ENCODE measurements at places on chromosomes 13 and 19.
A peak's percentile ranks its signal among the peaks of the same experiment; 100 is the strongest.

- DNase-seq: no peak
Observed at GRCh38 chr19:50710094-50710493, 9.5 kb downstream of the SHANK1 start.

DNA sequence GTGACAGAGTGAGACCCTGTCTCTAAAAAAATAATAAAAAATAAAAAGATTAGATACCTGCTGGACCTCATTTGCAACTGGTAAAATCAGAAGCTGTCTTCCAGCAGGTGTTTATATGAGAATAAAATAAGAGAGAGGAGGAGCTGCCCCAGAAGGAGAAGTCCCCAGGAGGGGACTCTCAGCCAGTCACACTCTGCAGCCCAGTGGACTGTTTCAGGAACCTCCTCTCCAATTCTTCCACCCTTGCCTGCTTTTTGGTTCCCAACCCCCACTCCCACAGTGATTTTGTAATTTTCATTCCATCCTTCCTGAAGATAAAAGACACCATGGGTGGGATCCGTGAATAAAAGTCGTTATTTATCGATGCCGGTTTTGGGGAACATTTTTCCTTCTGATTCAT lies 56.9 kb upstream of the TSHZ3 start:
- DNase-seq: no peak

- DNase-seq: no peak
Observed at GRCh38 chr19:34232566-34233481, 21.5 kb upstream of the GARRE1 start.

GRCh38 chr13:40666933-40667621 lies 636 bp upstream of the FOXO1 start:
- peak; percentile 78 for DNase-seq

GRCh38 chr13:26758496-26759157 lies 2.0 kb downstream of the GPR12 start:
- no peak for DNase-seq

GRCh38 chr19:12137221-12137940 lies 2.8 kb downstream of the ZNF20 start:
- DNase-seq: peak; percentile 69

GRCh38 chr13:99913167-99913566 lies 58.4 kb downstream of the ZIC5 start:
- no peak for DNase-seq

GRCh38 chr19:57615346-57615745 lies 1.3 kb downstream of the ZNF134 start:
- no peak for DNase-seq

DNA sequence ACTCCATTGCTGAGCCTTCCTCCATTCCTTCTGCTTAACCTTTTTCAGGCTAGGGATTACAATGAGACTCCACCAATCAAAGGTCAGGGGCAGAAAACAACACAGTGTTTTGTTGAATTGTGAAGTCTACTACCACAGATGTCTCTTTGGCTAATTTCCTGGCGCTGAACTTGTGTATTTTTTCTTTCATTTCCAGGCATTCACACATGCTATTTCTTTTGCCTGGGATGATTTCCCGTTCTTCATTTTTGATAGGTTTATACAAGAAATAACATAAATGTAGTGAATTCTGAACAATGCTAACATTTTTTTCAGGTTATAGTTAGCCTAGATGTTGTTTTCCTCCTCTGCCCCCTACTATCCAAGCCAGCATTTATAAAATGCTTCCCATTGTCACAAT lies 64.3 kb downstream of the OLFM4 start:
- no peak for DNase-seq

DNA sequence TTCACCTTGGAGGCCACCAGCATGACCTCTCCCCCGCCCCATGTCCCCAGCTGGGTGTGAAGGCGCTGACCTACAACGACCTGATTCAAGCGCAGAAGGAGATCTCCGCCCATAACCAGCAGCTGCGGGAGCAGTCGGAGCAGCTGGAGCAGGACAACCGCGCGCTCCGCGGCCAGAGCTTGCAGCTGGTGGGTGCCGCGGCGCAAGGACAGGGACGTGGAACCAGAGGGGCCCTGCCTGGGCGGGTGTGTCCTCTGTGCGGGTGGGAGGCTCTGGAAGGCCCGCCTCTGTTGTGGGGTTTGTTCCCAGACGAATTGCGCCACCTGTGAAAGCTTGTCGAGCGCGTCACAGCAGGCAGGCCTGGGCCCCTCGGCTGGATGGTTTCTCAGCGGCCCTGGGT lies 22.3 kb downstream of the PLEKHJ1 start:
- DNase-seq: no peak

GRCh38 chr13:28843639-28844038 lies 23.5 kb downstream of the MTUS2 start:
- no peak for DNase-seq

- DNase-seq: no peak
Observed at GRCh38 chr13:30493658-30494381, 28.1 kb upstream of the HMGB1 start.

DNA sequence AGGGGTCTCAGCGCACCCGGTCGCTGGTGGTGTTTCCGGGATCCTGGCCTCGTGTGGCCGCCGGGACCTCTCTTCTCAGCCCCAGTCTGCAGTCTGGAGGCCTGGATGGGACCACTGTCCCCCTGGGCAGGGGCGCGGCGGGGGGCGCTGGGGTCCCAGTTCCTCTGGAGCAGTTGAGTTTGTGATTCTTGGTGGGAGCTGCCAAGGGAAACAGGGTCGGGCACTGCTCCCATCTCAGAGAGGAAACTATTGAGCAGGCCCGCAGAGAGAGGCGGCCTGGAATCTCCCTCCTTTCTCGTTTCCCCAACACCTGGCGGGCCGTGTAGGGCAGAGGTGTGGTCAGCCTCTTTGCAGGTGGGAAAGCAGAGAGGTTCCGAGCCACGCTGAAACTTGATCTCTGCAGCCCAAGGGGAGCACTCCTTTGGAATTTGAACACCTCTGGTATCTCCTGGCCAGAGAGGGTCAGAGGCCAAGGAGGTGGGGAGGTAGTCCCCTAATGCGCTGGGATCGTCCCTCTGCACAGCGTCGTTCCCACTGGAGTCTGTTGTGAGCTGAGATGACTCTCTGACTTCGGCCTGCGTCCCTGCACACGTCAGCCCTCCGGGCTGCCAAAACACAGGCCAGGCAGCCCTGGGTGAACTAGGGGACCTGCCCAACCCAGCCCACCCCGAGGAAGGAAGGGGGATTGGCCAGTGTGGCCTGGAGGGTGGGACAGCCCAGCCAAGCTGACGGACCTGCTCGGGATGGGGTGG lies 741 bp downstream of the PLEKHF1 start:
- no peak for DNase-seq

DNA sequence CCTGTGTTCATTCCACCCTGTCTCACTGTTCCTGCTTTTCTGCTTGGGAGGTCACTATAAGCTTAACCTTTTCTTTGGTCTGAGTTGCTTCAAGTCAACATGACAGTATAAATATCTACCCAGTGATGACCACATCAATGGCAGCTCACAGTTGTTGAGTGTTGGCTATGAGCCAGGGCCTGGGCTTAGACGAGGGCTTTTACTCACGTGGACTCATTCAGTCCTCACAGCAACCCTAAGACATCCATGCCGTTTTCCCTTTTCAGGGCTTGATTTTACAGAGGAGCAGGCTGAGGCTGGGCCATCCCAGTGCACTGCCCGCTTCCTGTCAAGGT lies 10.2 kb upstream of the CCDC97 start:
- DNase-seq: no peak
